ENCODE measurements at places on chromosomes 16 and 17.
A peak's percentile ranks its signal among the peaks of the same experiment; 100 is the strongest.

DNA sequence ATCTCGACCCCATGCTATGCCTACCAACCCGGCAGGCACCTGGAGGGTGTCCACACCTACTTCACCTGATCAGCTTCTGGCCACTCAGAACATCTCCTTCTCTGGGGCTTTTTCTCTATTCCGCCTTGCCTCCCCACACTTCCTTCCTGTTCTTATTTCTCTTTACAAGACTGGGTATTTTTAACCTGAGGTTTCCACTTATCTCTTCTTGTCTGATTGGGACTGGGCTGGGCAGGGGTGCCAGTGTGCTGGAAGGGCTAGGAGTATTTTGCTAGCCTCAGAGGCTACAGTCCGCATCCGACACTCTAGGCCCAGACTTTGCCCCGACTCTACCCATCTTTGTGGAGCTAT is 26.2 kb upstream of the ZNF652 start:
- peak; percentile 75 for DNase-seq

DNA sequence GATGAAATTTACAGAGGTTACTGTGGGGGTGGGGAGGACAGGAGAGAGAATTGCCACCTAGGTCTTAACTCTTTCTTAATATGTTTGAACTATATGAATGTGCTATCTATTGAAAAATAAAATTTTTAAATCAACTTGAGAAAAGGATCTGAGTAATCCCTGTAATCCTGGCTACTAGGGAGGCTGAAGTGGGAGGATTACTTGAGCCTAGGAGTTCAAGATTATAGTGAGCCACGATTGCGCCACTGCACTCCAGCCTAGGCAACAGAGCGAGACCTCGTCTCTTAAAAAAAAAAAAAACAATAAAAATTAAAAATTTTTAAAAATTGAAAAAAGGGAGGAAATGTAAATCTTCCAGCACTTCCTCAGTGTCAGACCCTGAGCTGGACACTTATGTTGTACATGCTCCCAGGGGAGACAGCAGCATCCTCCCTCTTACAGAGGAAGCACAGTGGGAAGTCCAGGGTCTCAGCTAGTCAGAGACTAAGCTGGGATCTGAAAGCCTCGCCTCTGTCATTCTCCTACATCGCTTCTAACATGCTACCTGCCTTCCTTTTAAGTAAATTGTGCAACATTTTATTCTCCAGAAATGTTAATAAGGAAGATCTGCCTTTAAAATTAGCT is 21.9 kb downstream of the PMM2 start:
- DNase-seq = no peak

DNA sequence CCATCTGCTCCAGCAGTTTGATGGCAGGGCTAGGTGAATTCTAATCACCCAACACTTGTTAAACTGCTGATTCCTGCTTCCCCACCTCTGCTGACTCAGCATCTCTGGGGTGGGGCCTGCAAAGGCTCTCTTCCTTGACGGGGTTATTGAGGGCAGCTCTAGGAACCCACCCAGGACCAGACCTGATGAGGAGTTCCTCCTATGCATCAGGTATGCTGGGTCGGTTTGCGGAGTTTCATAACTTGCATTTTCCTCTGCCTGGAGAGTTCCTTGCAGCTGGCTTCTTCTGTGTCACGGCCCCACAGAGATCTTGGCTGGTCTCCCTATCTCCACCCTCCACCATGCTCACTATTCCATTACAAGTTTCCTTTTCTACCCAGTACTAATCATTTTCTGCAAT is 93.4 kb upstream of the CCL2 start:
- DNase-seq = no peak

- no peak for DNase-seq
These were observed 1793.0 kb downstream of the TP53TG3F start for GRCh38 chr16:35252356-35252936.

- no peak for DNase-seq
These were observed 17.5 kb downstream of the PIPOX start for GRCh38 chr17:29060475-29060874.

Data from GM12865 (cell line).